AML-193 (cell line): ENCODE measurements at places on chromosomes 5 and 9.

DNA sequence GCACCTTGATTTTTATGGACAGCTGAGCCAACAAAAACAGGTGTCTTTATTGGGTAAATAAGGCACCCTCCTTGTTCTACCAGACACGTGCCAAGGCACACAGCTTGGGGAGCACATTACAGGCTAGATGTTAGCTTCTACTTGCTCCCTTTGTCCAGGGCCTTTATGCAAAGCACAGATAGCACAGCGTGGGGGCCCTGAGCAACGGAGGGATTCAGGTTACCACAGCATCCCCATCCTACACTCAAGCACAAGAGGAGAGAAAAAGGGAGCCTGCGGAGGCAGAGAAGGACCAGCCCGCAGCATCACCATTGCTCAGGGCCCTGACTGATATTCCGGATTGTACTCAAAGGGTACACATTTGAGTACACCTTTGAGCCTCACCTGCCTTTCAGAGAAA, 181.7 kb upstream of the KIF2A start:
- no peak for DNase-seq

GRCh38 chr9:34989946-34990635, 546 bp downstream of the DNAJB5 start:
- DNase-seq, result no peak

DNA sequence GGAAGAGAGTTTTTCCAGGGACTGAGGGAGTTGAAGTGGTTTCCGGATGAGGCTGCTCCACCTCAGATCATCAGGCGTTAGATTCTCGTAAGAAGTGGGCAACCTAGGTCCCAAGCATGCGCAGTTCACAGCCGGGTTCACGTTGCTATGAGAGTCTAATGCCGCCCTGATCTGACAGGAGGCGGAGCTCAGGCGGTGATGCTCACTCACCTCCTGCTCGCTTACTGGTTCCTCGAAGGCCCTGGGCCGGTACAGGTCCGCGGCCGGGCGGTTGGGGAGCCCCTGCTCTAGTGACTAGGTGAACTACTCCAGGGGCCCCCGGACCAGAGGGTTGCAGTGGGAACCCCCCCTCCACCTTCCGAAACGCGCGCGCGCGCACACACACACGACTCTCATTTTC, 997 bp upstream of the RNF130 start:
- DNase-seq, result no peak

GRCh38 chr5:96629774-96630173, 32.4 kb upstream of the CAST start:
- DNase-seq, result no peak

- no peak for DNase-seq
Observed at GRCh38 chr5:173944511-173944910, 44.5 kb upstream of the C5orf47 start.

- DNase-seq, result no peak
Observed at GRCh38 chr5:152838241-152838786, 433.2 kb upstream of the NMUR2 start.

DNA sequence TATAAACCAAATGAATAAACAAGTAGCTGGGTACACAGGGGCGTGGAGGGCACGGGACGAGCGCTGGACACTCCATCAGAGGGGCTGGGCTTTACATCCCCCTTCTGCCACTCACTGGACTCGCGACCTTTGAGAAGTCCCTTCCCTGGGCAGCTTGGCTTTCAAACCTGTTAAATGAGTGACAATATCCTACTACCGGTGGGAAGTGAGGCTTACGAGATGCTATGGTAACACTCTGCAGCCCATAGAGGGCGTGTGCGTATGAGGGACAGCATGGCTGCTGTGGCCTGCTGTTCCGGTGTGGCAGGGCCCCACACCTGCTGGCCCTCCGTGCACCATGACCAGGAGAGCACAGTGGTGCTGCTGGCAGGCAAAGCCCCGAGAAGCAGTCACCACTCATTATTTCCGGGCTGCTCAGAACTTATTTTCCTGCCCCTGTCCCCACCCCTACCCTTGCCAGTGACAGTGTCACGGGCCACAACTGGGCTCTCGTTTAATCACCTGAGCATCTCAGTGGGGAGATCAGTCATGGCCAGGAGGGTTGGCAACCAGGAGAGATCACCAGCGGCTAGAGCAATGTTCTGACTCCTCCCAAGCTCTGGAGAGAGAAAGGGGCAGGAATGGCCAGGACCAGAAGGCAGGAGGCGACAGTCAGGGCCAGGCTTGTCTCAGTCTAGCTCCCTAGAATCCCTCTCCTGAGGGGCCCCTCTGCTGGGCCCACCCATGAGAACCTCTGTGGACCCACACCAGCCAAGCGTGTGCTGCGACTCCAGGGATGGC, 10.5 kb downstream of the CLTB start:
- no peak for DNase-seq
